ENCODE measurements at places on chromosomes 5 and 9. TPM values are rescaled to one million over a fixed set of nuclear protein-coding genes. Genes with fewer than 3 reads are reported as not detected.

- no peak overlapping the region for H3K27ac ChIP-seq
- H3K36me3 ChIP-seq = no peaks in the 10 kb centered on the region
- H3K27me3 ChIP-seq = no peaks in the 10 kb centered on the region
- no peaks in the 10 kb centered on the region for H3K4me1 ChIP-seq
- DNase-seq = no peak
Measured at GRCh38 chr5:138482638-138483037, 17.4 kb downstream of the EGR1 start.

GRCh38 chr5:122639864-122640263, 135.0 kb upstream of the SNX2 start:
- H3K4me1 ChIP-seq = no peaks in the 10 kb centered on the region
- H3K4me3 ChIP-seq = no peak overlapping the region
- no peaks in the 10 kb centered on the region for H3K36me3 ChIP-seq
- DNase-seq = no peak
- H3K27me3 ChIP-seq = peaks cover 10% of the 10 kb centered on the region

DNA sequence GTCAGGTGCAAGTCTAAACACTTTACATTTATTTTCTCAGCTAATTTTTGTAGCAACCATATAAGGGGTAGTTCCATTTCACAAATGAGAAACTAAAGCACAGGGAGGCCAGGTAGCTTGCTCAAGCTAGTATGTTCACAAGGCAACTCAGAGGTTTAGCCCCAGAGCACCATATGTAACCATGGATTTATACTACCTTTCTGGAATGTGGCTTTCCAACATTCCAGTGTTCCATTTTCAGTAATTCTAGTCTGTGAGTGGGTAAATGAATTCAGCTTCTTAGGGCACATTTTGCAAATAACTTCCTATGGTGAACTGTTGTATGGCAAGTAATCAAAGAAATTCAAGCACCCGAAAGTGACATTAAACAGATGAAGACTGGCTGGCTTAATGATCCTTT, 25.0 kb upstream of the CAST start:
- H3K36me3 ChIP-seq = no peaks in the 10 kb centered on the region
- H3K27me3 ChIP-seq = peaks cover 7% of the 10 kb centered on the region
- H3K4me1 ChIP-seq = peaks cover 5% of the 10 kb centered on the region
- no peak for DNase-seq

DNA sequence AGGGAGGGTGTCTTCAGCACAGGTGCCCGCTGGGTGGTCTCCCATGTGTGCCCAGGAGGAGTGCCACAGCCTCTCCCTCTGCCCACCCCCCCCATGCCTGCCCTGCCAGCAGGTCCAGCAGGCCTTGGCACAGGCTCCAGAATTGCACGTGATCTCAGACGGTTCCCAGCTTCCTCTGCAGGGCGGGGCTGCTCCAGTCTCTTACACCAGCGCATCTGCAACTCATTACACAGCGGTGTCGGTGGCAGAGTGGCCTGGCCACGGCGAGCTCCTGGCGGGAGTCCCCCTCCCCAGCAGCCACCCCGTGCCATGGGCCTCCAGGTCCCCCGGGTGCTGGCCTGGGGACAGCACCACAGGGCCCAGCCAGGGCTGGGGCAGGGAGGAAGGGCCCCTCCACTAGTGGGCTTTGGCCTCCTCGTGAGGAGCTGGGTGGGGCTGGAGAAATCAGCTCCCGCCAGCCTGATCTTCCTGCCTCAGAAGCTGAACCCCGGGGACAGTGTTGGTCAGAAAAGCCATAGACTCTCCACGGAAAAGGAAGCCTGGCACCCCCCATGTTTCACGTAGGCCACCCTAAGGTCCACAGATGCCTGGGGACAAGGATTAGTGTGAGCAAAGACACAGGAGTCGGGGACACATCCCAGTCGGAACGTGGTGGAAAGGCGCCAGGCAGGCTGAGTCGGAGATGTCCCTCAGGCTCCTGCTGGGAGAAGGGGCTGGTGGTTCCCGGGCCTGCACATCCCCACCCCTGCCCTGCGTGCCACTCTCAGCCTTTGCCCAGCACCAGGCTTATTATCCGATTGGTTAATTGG, 40.2 kb downstream of the RXRA start:
- H3K4me3 ChIP-seq = no peak overlapping the region
- DNase-seq = no peak
- H3K27ac ChIP-seq = no peak overlapping the region
- no peaks in the 10 kb centered on the region for H3K27me3 ChIP-seq

DNA sequence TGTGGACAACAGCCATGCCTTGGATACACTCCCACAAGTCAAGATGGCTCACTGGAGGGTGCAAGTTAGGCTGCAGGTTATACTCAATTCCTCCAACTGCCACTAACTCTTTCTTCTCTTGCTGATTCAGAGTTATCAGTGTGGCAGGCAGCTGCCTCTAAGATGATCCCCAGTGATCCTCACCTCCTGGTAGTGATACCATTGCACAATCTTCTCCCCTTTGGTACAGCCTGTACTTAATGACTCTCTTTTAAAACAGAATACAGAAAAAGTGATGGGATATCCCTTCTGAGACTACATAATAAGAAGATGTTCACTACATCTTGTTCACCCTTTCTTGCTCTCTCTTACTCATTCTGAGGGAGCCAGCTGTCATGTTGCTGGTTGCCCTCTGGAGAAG, 323.1 kb downstream of the RAB3C start:
- no peaks in the 10 kb centered on the region for H3K36me3 ChIP-seq
- no peak overlapping the region for H3K4me3 ChIP-seq
- H3K4me1 ChIP-seq = no peaks in the 10 kb centered on the region
- H3K27me3 ChIP-seq = no peaks in the 10 kb centered on the region

GRCh38 chr9:79152306-79152705, 419.5 kb upstream of the TLE4 start:
- H3K4me1 ChIP-seq = no peaks in the 10 kb centered on the region
- no peaks in the 10 kb centered on the region for H3K27me3 ChIP-seq
- no peaks in the 10 kb centered on the region for H3K36me3 ChIP-seq
- H3K27ac ChIP-seq = no peak overlapping the region

DNA sequence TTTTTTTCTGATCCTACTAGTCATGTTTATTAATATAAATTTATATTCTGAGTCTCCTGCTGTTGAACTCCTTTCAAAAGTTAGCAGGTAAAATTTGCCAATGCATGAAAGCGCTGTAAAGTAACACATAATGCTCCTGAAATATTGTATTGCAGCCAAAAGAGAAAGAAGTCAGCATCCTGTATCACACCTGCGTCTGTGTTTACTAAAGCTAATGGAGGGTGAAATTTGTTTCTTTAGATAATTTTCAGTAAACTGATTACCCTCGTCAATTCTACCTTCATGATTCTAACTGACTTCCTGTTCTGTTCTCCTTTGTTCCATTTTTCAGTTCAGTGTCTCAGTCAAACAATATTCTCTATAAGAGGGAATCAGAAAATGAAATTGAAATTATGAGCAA, 415.4 kb downstream of the CDH9 start:
- H3K27me3 ChIP-seq = no peaks in the 10 kb centered on the region
- H3K36me3 ChIP-seq = no peaks in the 10 kb centered on the region
- H3K4me3 ChIP-seq = no peak overlapping the region
- H3K27ac ChIP-seq = no peak overlapping the region

Gene RNF208
- 3.4 TPM for total RNA-seq

Gene TMEM252
- not detected for total RNA-seq

Gene SLC36A3
- not detected for total RNA-seq
